ENCODE measurements at places on chromosomes 2 and 18. TPM values are rescaled to one million over a fixed set of nuclear protein-coding genes. Genes with fewer than 3 reads are reported as not detected.

Gene TNFRSF11A
- polyA plus RNA-seq: 0.43 TPM

Gene GAL3ST2
- 0.09 TPM for polyA plus RNA-seq

Gene TMEM247
- polyA plus RNA-seq: not detected

Gene MC2R
- polyA plus RNA-seq: not detected

Gene KCNK3
- 29.3 TPM for polyA plus RNA-seq

Gene MFSD2B
- 0.18 TPM for polyA plus RNA-seq

Gene CROCC2
- polyA plus RNA-seq: not detected

Gene PID1
- polyA plus RNA-seq: 9.1 TPM

Gene DSG4
- polyA plus RNA-seq: not detected

Gene VSNL1
- polyA plus RNA-seq: 36.8 TPM

Gene ZNF892
- polyA plus RNA-seq: 0.97 TPM

Gene UGT1A3
- polyA plus RNA-seq: not detected

Gene IL36RN
- not detected for polyA plus RNA-seq

Gene CRYGC
- polyA plus RNA-seq: not detected

Gene FECH
- polyA plus RNA-seq: 7.6 TPM

Gene ZDBF2
- 1.9 TPM for polyA plus RNA-seq

Gene LOXHD1
- 0.34 TPM for polyA plus RNA-seq

Gene IL36G
- polyA plus RNA-seq: not detected

Gene DDX1
- 117 TPM for polyA plus RNA-seq

Gene ANKRD62
- polyA plus RNA-seq: not detected

Gene VWC2L
- polyA plus RNA-seq: not detected

Gene IL1RL2
- 0.07 TPM for polyA plus RNA-seq

Gene ZBTB7C
- polyA plus RNA-seq: 0.88 TPM

Gene OR6B2
- polyA plus RNA-seq: not detected

Gene CFAP65
- not detected for polyA plus RNA-seq

Gene FTCDNL1
- polyA plus RNA-seq: 1.7 TPM

Gene ASNSD1
- polyA plus RNA-seq: 36.1 TPM

Gene SLC30A3
- 7.3 TPM for polyA plus RNA-seq

Gene REG3G
- polyA plus RNA-seq: not detected

Gene PIEZO2
- polyA plus RNA-seq: 0.18 TPM

All from right cardiac atrium (tissue), 5 donors.